ENCODE measurements at places on chromosomes 7 and 10.

GRCh38 chr7:39923091-39923490 is 27.0 kb upstream of the CDK13 start:
- no peak for DNase-seq

- no peak for DNase-seq
Measured at GRCh38 chr10:91653219-91653870, 20.5 kb upstream of the PPP1R3C start.

- no peak for DNase-seq
Measured at GRCh38 chr10:909831-910230, 21.7 kb downstream of the LARP4B start.

- no peak for DNase-seq
Measured at GRCh38 chr7:15886626-15887025, 200.1 kb upstream of the MEOX2 start.

DNA sequence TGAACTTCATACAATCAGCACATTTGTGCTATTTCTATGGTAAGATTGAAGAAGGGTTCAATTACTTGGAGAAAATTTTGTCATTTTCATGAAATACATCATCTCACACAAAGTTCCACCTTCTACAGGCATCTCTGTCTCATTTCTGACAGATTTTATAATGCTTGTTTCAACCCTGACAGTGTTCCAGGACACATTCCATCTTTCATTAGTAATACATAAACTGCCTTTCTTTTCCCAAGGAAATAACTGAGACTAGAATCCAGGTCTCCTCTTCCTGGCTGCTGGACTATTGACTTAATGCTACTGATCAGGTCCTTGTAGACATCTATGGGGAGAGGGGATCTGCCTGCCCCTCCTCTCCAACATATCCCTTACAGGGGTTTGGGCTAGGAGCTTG is 70.1 kb upstream of the PLPP4 start:
- DNase-seq = no peak

- no peak for DNase-seq
Measured at GRCh38 chr10:47347303-47347675, 874 bp upstream of the RBP3 start.

- DNase-seq = no peak
Measured at GRCh38 chr7:75711076-75711475, 27.7 kb downstream of the HIP1 start.

- DNase-seq = no peak
Measured at GRCh38 chr10:127998501-127999144, 91.7 kb downstream of the PTPRE start.

- DNase-seq = peak; percentile 44
Measured at GRCh38 chr10:20737107-20737506, 160.0 kb downstream of the NEBL start.

DNA sequence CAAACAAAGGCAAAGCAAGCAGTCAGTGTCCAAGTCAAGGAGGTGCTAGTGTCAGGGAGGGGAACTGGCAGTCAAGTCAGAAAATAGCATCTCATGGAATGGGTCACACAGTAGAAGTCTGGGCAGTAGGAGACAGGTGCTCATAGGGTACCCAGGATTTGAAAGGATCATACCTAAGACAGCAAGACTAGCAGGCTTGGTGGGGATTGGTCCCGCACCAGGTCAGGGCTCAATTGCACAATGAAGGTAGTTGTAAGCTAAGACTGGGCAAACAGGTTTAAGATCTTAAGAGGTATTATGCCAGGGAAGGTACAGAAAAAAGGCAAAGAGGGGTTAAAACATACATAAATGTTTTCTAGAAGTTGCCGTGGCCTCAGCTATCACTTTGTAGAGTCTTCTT is 181.4 kb upstream of the ETV1 start:
- DNase-seq = no peak

- DNase-seq = no peak
Measured at GRCh38 chr10:58070956-58071355, 196.7 kb downstream of the IPMK start.

DNA sequence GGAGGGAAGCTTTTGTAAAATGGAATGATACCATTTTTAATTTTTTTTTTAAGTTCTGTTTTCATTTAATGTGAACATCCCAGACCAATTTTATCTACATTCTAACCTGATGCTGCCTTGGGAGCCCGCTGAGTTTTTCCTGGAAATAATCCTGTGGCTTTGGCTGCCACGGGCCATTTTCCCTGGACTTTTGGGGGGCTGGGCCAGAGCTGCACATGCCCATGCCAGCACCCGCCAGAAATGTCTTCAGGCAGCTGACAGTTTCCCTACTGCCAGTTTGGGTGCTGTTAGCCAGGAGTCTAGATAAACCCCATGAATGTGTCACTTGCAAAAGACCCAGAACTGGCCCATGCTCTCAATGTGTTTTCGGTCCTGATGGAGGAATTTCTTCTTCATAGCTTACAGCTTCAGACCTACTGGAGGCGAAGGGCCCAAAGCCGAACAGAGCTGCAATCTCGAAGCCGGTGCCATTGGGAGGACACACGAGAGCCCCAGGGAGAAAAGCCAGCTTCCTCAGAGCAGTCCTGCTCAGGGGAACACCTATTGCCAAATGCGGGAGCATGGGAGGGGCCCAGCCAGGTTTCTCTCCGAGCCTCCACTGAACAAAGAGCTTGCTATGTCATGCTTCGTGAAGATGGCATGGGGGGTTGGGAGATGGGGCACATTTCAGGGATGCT is 444.2 kb upstream of the MKI67 start:
- DNase-seq = no peak

DNA sequence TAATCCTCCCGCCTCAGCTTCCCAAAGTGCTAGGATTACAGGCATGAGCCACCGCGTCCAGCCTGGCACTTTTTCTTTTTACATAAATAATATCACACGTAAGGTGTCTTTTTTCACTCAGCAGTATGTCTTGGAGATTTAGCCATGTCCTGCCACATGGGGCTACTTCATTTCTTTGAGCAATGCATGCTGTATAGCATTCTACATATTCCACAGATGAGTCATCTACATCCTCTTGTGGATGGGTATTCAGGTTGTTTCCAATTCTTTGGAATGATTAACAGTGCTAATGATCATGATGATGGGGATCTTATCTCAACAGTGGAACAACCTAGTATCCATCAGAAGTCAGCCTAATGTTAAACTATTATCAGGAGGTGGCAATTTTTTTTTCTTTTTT is 50.8 kb downstream of the ZNF503 start:
- no peak for DNase-seq

DNA sequence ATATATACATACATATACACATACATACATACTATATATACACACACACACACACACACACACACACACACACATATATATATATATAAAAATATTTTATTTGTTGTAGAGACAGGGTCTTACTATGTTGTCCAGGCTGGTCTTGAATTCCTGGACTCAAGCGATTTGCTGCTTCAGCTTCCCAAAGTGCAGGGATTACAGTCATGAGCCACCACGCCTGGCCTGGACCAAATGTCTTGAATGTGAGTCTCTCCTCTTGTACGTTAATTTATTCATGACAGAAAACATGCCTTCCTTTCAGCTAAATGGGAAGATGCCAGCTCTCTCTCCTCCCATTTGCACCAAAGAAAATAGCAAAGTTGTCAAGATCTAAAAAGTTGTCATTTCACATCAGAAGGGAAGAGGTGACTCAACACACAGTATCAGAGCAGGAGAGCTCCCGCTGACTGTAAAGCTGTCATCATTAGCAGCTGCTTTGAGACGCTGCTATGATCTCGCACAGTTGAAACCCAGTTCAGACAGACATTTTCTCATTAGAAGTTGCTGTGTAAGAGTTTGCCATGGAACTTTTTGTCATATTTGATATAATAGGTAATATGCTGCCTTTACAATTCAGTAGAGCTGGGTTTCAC is 224.3 kb downstream of the SFMBT2 start:
- no peak for DNase-seq

- no peak for DNase-seq
Measured at GRCh38 chr10:35059481-35059880, 30.7 kb downstream of the CUL2 start.

GRCh38 chr10:9239298-9239697 is 1184.8 kb downstream of the GATA3 start:
- no peak for DNase-seq

- DNase-seq = no peak
Measured at GRCh38 chr7:106865130-106866041, at the start of gene PIK3CG. TSS of gene PIK3CG (plus strand) at chr7:106865282. CDS start at chr7:106867562, 2,280 bp downstream.

- no peak for DNase-seq
Measured at GRCh38 chr10:8431511-8431910, 377.0 kb downstream of the GATA3 start.

DNA sequence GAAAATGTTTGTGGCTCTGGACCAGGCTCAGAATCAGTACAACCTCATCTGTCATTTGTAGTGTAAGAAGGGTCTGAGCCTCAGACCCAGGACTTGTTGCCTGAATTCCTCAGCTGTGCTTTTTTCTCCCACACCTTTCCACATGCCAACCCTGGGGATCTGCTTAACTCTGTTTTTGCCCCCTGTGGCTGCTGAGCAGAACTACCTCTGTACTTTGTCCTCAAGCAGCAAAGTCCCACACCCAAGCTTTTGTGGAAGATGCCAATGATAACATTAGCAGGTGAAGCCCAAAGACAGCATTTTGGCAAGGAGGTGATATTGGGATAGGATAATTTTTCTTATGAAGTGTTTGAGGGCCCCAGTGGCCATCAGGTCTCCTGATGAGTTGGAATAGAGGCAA is 5.8 kb upstream of the CYP2C18 start:
- DNase-seq = no peak

DNA sequence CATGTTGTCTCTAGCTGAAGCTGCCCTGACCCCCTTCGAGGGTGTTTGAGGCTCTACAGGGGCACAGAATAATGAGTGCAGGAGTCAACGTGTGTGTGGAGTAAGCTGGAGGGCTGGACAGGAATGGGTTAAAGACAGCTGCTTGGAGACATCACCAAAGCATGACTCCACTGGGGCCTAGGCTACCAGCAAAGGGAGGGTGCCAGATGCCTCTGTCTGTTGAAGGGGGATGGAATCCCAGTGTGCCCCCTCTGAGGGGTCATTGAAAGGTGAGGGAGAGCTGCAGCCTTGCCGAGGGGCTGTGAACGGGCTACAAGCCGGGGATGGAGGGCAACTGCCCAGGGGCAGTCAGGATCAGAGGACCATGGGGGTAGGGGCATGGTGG is 51.7 kb upstream of the PODXL start:
- no peak for DNase-seq

- no peak for DNase-seq
Measured at GRCh38 chr10:119383174-119383856, 159.2 kb downstream of the RGS10 start.

- DNase-seq = no peak
Measured at GRCh38 chr7:44431091-44431608, 59.3 kb downstream of the NUDCD3 start.

DNA sequence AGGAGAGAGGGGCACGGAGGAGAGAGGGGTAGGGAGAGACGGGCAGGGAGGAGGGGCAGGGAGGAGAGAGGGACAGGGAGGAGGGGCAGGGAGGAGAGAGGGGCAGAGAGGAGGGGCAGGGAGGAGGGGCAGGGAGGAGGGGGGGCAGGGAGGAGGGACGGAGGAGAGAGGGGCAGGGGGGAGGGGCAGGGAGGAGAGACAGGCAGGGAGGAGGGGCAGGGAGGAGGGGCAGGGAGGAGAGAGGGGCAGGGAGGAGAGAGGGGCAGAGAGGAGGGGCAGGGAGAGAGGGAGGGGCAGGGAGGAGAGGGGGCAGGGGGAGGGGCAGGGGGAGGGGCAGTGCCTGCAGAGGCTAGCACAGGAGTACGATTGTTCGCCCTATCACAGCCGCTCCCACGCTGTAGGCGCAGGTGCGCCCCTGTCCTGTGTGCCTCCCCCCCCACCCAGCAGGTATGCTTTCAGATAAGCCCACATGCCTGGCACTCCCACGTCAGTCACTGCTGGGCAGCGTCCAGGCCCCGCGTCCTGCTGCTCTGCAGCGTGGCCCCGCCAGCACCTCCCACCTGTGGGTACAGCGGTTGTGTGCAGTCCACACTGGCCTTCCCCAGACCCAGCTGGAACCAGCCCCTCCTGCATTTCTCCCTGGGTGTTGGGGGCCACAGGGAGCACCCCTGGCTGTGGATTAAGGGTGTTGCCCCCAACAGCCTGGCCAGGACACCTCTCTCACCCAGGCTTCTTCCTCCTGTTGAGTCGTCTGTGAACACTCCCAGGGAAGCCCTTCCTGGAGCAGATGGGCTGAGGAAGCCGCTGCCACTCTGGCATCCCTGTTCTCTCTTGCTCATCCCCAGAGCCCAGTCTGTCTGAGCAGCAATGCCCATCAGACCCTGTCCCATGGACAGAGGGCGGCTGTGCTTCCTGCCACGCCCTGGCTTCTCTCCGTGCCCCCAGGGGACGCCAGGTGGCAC is 10.8 kb downstream of the NKX6-2 start:
- peak; percentile 44 for DNase-seq

DNA sequence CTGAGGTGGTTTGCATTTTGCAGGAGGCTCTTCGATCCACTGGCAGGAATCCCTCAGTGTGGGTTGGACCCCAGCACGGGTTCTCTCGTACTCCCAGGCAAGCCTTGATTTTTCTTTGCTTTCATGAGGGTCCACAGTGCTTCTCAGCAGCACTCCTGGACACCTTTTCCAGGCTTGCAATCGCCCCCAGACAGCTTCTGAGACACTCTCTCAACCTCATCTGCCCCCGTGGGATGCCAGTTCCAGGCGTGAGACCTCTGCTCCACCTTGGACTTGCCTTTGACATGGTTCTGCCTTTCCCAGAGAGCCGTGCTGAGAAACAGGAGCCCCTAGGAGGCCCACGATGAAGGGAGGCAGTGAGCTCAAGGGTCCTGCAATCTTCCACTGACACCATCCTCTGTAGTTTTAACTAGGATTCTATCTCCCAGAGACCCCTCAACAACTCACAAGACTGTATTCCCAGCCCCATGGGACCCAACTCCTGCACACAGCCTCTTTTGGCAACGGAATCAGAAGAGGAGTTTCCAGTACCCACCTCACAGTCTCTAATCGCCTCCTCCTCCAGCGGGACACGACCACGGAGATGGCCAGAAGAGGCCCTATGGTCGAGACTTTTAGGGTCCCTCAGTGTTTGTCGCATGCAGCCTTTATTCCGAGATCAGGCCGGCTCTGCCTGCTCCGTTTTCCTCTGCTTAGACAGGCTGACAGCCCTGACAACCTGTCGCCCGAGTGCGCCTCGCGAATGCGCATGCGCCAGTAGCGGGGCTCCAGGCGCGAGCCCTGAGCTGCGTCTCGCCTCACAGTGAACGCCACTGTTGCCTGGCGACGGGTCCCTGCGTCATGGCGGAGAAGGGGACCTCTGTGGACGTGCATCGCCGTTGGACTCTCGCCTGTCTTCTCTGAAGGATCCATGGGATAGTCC is 26.0 kb upstream of the ZNF273 start:
- DNase-seq = peak; percentile 55

GRCh38 chr7:150586785-150587152 is 19.6 kb downstream of the GIMAP4 start:
- DNase-seq = no peak

DNA sequence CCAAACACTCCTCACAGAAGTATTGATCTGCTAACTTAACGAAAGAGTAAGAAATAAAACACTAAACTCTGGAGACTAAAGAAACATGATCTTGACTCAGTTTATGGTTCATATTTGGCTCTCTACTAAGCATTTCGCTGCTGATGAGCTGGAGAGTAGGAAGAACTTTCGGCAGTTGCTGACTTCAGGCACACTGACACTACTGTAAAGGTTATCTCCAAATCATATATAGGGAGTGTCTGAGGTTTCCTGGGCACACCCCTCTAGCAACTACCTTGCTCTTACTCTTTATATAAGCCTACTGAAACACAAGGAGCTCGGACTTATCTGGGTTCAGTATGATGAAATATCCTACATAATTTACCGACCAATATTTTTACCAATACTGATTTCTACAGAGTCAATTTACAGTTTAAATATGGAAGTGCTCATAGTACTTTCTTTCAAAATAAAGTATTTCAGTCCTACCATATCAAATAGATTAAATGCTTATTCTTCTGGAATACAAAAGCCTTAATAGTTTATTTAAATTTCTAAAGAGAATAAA is 39.5 kb downstream of the ERCC6 start:
- DNase-seq = no peak

GRCh38 chr10:78540355-78541076 is 506.9 kb downstream of the RPS24 start:
- no peak for DNase-seq

Data from NCI-H774 (cell line).